ENCODE measurements at places on chromosomes 3 and 15.
A peak's percentile ranks its signal among the peaks of the same experiment; 100 is the strongest.

DNA sequence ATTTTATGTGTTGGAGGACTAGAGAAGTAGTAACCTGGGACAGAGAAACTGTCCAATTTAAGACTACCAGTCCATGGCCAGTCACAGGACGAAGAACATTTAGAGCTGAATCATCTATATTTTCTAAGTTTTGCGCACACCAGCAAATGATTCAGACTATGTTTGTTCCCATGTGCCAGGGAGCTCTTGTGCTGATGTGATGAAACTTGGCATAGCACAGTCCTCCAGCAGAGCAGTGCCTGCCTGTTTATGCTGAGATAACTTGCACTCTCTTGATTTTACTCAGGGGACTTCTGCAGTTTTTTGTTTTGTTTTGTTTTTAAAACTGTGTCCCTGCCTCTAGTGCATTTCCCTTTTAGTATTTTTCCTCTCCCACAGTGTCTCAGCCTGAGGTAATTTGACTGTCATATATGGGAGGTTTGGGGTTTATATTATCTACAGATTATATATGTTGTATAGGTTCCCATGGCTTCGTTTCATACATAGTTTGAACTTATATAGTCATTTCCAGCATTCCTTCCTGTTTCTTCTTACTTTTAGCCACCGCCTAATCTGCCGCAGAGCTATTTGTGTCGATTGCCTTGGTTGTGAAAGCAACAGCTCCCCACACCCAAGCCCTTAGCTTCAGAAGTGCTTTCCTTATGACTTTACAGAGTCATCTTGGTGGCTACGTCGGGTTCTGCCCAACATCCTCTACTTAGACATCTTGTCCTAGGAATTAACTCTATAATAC, 45.5 kb downstream of the PPM1L start:
- no peak for DNase-seq

DNA sequence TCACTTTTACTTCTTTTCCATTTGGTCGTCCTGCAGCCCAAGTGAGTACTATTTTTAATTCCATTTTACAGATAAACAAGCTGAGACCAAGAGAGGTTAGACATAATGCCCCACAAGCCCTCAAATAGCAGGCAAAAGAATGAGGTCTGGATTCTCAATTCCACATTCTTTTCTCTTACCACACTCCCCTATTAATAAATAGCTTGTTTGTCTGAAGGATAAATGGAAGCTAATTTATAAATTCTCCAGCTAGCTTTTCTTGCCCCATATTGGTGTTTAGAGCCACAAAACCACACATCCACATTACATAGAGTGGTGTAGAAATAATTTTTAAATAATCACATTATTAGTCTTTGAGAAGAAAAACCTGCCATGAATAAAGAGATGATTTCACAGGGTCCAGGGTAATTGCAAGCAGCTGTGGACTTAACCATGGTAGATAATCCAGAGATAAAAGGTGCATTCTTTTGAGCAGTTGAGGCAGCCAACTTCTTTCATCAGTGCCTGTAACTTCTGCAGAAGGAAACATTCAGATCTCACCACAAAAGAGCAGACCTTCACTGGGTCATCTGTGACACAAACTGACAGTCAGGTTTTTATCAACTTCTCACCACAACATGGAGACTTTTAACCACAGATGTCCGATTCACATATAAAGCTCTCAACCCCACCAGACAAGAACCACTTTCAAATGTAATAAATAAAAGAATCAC, 313.4 kb upstream of the STT3B start:
- no peak for DNase-seq

GRCh38 chr3:12301513-12301912, 12.6 kb downstream of the PPARG start:
- DNase-seq, result no peak

DNA sequence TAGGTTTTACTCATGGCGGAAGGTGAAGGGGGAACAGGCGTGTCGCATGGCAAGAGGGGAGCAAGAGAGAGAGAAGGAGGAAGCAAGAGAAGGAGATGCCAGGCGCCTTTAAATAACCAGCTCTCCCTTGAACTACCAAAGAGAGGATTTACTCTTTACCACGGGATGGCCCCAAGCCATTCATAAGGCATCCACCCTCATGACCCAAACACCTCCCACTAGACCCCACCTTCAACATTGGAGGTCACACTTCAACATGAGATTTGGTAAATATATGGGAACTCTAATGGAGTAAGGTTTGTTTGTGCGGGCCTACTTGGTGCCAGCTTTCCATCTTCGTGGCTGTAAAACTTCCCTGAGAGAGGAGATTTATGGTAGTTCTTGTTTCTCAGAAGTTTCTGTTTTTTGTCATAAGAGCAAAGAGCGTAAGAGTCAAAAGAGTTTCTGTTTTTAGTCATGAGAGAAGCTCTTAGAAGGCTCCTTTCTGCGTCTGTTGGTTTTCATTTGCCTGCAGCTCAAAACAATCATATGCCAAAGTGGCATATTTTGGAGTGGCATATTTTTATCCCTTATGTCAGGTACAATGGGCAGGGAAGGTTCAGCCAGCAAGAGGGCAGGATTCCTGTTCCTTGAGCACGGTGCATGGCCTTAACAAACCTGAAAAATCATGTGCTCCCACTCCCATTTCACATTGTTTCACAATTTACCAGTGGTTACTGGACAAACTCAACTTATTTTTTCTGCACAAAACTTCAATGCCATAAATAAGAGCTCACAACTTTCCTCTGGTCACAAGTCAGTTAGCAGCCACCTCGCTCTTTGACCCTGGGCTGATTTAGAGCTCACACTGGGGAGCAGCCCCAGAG, 12.5 kb downstream of the PML start:
- DNase-seq, result no peak

DNA sequence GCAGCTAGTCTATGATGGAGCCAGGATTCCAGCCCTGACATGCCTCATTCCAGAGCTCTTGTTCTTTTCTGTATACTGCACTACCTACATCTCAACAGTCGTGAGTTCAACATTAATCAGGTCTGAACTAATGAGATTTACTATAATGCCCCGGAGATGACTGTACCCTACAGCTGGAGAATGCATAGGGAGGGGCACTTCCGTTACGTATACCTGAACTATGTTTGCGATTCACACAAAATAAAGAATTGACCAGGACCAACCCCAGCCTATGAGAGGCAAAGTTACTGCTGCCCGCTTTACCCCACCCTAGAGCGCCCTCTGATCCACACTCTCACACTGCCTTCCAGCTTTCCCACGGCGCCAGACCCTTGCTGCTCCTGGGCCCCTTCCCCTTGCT, 97.0 kb downstream of the IGF2BP2 start:
- DNase-seq, result no peak

- DNase-seq, result no peak
Observed at GRCh38 chr3:150385296-150386242, 22.5 kb upstream of the TSC22D2 start.

GRCh38 chr3:141170678-141171295, 60.8 kb upstream of the PXYLP1 start:
- DNase-seq, result no peak

GRCh38 chr3:39241561-39241960, 38.3 kb downstream of the CX3CR1 start:
- DNase-seq, result no peak

DNA sequence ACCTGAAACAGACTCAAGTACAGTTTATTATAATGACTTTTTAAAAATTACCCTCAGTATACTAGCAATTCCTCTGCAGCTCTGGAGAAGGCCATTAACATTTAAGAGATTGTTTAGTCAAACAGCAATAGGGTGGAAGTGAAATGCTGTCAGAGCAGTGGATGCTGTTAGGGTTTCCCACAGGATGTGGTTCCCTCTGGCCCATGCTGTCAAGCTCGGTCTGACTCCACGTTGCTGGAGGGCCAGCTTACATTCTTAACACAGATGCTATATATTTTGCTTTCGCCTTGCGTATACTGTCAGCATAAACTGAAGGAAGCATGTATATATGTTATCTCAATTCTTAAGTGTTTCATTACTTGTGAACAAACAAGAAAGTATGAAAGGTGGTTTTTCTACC, 231.1 kb upstream of the COL8A1 start:
- DNase-seq, result no peak

GRCh38 chr15:61226361-61227256, 2.5 kb downstream of the RORA start:
- no peak for DNase-seq

DNA sequence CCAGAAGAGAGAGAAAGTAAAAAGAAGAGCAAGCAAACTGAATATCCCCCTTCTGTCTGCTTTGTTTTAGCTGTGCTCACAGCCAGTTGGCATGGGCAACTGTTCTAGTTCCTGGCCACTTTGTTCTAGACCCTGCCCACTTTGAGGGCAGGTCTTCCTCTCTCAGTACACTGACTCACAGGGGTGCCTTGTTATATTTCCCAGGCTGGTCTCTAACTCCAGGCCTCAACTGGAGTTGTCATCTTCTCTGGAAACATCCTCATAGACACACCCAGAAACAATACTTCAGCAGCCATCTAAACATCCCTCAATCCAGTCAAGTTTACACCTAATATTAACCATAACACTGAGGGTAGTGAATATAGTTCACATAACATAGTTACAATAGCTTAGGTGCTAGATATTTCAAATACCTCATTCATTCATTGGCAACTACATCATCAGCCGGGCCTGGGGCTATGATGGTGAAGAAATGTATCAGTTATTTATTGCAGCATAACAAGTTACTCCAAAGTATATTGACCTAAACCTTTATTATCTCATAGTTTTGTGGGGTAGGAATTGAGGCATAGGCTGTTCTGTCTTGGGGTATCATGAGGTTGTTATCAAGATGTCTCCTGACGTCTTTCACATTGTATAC, 106.0 kb downstream of the UBE2E2 start:
- no peak for DNase-seq

- DNase-seq, result peak; percentile 17
Observed at GRCh38 chr3:53238051-53238850, 17.6 kb downstream of the TKT start.

DNA sequence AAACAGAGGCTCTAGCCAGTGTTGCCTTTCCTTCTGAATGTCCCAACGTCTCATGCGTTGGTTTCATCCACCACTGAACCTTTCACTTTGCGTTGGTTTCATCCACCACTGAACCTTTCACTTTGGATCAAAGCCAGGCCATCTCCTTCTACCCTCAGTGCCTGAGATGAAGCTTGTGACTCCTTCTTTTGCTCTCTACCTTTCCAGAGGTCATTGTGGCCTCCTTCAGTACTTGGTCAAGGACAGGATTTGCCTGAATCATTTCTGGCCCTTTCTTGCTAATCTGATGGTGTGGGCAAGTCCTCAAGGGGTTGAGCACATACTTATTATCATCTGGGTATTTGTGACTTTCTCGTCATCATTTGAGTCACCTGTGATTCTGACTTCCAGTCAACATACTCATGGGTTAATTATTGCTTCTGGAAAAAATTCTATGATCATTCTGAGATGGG, 50.0 kb downstream of the SELENOT start:
- DNase-seq, result no peak

DNA sequence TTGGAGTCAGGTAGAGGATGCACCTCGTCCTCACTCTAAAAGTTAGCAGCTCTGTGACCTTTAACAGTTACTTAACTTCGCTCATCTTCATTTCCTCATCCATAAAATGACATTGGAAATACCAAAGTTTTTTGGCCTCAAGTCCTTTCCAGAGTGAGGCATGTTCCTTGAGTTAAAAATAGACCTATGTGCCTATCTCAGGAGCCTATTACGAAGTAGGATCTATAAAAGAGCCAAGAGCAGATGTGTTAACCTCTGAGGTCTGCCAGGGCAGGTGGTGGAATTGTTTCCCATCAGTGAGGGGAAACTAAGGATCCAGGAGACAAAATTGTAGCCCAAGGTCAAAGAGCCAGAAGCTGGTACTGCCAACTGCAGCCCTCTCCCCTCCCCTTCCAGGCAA, 120.4 kb upstream of the EIF1B start:
- DNase-seq, result no peak

GRCh38 chr3:94423578-94423977, 360.7 kb downstream of the NSUN3 start:
- DNase-seq, result no peak

GRCh38 chr3:147758771-147759170, 349.6 kb downstream of the ZIC1 start:
- no peak for DNase-seq

- DNase-seq, result peak; percentile 99
Observed at GRCh38 chr3:193744048-193744821, 151.2 kb downstream of the OPA1 start.

DNA sequence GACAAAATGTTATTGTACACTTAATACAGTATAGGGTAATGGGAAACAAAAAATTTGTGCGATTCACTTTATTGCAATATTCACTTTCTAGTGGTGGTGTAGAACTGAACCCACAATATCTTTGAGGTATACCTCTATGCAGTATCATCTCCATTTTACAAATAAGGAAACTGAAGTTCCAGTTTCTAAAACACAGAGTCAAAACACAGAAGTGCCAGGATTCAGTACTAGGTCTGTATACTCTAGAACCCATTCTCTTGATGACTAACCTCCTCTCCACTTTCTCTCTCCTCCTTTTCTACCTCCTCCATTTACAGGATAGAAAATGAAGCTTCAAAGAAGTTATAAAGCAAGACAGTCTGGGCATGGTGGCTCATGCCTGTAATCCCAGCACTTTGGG, 62.2 kb downstream of the MB21D2 start:
- no peak for DNase-seq

- no peak for DNase-seq
Observed at GRCh38 chr3:128932516-128933212, 53.2 kb downstream of the ACAD9 start.

DNA sequence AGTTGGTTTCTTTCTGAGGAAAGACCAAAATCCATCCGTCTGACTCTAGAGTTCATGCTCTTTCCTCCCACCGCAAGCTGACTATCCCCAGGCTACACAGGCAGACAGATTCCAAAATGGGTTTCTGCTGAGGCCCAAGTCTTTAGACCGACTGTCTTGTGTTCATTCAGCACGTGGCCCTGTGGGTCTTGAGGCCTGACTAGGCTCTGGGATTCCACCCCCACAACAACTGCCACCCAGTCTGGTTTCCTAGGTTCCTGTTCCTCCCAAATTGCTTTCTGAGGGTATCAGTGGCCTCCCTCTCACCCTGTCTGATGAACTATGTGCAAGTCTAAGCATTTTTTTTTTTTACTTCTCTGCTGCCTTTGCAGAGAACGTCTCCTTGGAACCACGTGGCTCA, 67.7 kb downstream of the CYP19A1 start:
- no peak for DNase-seq

GRCh38 chr3:55333046-55333445, 154.1 kb downstream of the WNT5A start:
- DNase-seq, result no peak

- DNase-seq, result no peak
Observed at GRCh38 chr3:44208568-44208967, 33.1 kb upstream of the TOPAZ1 start.

- no peak for DNase-seq
Observed at GRCh38 chr3:184466413-184466960, 86.6 kb downstream of the CHRD start.

GRCh38 chr3:86954226-86954625, 36.7 kb downstream of the VGLL3 start:
- no peak for DNase-seq

All from NCI-H2029 (cell line).